GM04503 (cell line): ENCODE measurements at places on chromosomes 5 and 9.

- no peak for DNase-seq
Measured at GRCh38 chr9:95357316-95357715, 39.8 kb upstream of the FANCC start.

DNA sequence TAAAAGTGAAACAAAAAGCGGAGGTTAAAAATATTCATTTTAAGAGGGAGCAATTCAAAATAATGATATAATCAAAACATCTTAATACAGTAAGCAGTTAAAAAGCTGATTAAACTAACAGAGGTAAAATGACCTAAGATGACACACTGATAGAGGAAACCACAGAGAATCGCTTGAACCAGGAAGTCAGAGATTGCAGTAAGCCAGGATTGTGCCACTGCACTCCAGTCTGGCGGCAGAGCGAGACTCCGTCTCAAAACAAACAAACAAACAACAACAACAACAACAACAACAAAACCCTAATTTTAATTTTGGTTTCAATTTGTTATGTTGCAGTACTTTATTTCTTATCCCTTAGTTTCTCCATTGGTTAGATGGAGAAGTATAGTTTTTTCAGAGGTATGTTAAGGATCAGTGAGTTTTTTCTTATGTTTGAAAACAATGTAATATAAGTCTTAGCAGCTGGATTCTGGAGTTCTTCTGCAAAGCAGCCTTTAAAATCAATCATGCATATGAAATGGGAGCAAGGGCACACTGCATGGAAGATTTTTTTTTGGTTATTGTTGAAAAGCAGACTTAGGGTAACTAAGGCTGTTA lies 58.5 kb downstream of the MLANA start:
- DNase-seq = no peak

GRCh38 chr5:152551061-152551460 lies 146.0 kb upstream of the NMUR2 start:
- DNase-seq = no peak

DNA sequence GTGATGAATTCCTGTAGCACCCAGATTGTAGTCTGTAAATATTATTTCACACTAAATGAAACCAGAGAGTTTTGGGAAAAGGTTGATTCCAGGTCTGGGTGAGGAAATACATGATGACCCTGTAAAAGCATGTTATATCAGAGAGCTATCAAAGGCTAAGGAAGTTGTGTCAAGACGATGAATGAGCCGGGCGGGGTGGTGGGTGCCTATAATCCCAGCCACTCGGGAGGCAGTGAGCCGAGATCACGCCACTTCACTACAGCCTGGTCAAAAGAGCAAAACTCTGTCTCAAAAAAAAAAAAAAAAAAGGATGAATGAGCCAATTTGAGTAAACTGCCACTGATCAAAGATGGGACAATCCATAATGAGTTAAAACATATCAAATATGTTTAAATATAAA lies 29.2 kb downstream of the IL6ST start:
- no peak for DNase-seq

- DNase-seq = no peak
Measured at GRCh38 chr5:154477382-154478223, 424 bp downstream of the HAND1 start.

DNA sequence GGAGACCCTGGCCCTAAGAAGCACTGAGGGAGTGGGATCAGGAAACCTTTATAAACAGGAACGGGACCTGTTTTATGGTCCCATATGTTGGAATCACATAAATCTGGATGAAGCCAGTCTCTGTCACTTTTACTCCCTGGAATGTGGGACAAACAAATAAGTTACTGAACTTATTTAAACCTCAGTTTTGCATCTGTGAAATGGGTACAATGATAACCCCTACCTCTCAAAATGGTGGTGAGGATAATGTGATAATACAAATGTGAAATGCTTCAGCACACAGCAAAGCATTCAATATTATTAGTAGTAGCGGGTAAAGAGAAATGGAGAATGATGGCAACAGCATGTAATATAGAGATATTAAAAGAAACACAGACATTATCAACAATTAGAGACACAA lies 298.9 kb downstream of the ZSWIM6 start:
- DNase-seq = no peak

DNA sequence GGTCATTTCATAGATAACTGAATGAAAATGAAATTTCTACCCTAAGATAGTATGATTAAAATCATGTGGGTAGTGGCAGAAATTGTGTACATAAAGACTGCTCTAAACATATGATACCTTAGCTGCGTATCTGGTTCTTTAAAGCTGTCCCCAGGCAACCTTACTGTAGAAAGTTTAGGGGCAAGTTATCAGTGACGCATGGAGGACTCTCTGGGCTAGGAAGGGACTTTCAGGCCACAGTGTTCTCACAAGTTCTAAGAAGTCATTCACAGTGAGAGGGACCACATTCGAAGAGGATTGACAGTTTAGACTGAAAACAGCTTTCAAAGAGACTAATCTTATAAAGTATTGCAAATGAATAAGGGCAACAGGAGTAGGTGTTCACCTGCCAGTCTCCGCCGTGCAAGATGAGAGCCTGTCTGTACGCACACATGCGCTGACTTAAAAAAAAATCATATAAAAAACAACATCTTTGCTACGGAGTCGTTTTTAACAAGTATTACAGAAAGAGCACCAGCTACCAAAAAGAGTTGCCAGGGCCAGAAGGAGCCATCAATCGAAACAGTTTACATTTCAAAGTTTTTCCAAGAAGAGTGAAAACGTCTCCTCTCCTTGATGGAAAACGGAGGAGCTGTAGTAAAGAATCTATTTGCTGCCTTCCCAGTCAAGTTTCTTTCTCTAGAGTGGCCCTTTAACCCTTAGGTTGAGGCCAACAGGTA lies 146.3 kb downstream of the CETN3 start:
- DNase-seq = no peak

GRCh38 chr5:133390416-133391353 lies 221.7 kb downstream of the FSTL4 start:
- DNase-seq = no peak

- peak; percentile 25 for DNase-seq
Measured at GRCh38 chr9:88605512-88606362, 70.8 kb downstream of the NXNL2 start.

DNA sequence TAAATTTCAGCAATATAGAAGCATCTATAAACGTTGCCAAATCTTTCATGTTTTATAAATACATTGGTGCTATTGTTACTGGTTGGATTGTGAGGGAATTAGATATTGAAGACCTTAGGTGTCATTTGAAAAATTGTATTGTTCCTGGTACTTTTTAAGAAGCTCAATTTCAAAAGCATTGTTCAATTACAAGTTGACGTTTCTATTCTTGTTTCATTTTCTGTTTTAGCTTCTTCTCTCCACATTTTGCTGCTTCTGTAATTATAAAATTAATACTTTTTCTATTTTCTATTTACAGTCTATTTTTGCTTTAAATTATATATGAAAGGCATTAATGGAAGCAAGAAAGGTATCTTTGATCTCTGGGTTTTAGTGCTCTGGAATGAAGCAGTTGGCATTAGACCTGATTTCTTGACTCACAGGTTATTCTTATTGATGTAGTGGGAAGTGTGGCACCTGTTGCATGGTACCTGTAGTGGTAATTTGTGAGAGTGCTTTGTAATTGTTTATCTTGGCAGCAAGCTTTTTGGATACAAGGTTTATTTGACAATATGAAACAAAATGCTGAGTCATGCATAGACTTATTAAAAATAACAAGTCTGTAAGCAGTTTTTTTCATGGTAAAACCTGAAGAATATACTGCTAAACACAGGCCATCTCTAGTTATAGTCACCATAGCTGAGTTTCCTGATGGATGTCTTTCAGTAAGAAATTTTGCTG lies 13.2 kb downstream of the MACIR start:
- DNase-seq = no peak

DNA sequence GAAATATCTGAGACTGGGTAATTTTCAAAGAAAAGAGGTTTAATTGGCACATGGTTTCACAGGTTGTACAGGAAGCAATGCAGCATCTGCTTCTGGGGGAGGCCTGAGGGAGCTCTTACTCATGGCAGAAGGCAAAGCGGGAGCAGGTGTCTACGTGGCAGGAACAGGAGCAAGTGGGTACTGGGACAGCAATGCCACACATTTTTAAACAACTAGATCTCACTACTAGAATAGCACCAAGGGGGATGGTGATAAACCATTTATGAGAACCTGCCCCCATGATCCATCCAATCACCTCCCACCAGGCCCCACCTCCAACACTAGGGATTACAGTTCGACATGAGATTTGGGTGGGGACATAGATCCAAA lies 47.6 kb upstream of the HOMER1 start:
- no peak for DNase-seq

GRCh38 chr9:14212697-14213420 lies 101.1 kb downstream of the NFIB start:
- DNase-seq = no peak

- DNase-seq = no peak
Measured at GRCh38 chr5:92909602-92909962, 671.4 kb downstream of the NR2F1-AS1 start.

DNA sequence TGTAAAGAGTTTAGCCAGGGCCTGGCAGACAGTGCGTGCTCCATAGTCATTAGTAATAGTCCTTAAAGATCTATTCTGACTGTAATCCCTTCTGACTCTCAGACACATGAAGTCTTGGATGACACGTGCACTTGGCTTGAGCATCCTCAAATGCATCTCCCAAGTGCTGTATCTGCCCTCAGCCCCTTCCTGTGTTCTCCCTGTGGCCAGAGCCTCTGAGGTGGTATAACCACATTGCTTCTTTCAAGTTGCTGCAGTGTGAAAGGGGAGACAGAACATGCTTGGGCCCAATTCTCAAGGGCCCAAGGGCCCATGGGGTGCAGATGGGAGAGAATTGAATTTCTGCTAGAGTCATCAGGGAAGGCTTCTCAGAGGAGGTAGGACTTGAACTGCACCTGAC lies 30.1 kb upstream of the HAND1 start:
- no peak for DNase-seq

DNA sequence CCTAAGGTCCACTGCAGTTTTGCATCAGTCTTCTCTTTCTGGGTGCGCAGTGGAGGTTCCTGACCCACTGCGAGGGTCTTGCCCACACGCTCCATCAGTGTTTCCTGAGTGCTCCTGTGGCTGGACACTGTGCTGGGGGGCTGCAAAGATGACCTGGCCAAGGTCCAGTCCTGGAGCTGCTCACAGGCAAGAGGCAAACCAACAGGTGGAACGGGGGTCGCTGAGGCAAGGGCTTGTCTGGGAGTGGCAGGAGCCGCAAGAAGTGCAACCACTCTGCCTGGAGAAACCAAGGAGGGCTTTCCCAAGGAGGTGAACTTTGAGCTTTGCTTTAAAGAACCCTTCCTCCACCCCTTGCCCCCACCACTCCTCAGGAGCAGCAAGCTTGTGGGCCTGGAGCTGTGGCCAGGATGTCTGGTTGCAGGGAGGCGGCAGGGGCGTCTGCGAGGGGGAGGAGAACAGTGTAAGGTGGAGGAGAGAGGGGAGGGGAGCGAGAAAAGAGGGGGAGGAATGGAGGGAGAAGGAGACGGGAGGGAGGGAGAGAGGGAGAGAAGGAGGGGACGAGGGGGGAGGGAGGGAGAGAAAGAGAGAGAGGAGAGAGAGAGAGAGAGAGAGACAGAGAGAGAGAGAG lies 444 bp upstream of the CPLX2 start:
- no peak for DNase-seq

- DNase-seq = peak; percentile 7
Measured at GRCh38 chr5:168477060-168477459, 9.2 kb upstream of the RARS1 start.

DNA sequence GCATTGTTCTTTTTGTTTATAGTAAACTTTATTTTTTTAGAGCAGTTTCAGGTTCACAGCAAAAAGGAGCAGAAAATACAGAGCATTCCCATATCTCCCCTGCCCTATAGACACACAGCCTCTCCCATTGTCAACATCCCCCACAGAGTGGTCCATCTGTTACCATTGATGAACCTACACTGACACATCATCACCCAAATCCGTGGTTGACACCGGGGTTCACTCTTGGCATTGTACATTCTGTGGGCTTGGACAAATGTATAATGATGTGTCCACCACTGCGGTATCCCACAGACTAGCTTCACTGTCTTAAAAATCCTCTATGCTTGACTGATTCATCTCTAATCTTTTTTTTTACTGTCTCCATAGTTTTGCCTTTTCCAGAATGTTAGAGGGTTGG lies 120.7 kb upstream of the SPATA31C2 start:
- DNase-seq = no peak

GRCh38 chr9:125538092-125538473 lies 168.9 kb downstream of the MAPKAP1 start:
- DNase-seq = peak; percentile 76

DNA sequence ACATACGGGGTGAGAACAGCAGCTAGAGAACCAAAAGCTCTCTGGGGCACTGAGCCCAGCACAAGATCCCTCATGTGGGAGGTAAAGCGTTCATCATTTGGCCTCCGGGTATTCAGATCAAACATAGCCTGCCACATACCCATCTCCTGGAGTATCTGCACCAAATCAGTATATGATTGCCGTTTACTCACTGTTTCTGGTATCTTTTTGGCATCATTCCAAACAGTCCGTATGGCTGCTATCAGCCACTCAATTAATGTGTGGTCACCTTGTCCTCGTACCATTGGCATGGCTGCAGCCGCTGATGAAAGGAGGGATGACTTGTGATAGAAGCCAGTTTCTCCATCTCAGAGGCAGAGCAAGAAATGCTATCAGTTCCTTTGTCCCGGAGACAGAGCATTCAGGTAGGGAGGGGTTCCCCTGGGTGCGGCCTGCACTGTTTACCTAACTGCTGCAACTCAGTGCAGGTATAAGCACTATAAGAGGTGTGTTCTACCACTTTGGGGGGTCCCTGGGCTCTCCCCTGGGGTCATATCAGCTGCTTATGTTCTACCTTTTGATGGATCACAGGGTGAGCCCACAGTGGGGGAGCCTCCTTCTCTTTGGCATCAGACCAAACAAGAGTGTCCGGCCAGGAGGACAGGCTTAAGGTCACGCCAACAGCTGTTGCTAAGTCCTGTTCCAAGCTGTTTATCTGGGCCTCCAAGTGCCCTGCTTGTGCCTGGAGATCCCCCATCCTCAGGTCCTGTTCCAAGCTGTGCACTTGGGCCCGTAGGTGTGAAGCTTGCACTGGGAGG lies 9.4 kb downstream of the DMAC1 start:
- DNase-seq = no peak

- no peak for DNase-seq
Measured at GRCh38 chr9:16656432-16657169, 213.9 kb downstream of the BNC2 start.

DNA sequence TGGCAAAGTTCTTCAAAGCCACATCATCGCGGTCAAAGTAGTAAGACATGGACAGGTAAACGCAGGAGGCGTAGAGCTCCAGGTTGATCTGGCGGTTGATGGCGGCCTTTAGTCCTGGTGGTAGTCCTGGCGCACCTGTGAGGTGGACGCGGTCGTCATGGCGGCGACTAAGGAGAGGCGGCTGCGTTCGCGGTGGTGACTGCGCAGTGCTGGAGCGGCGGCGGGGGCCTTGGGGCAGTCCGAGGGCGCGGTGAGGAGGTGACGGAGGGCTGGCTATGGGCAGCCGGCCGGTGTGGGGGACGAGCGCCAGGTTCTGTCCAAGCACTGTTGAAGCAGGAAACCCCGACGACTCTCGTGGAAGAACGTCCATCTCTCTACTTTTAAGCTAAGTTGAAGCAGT lies 136.8 kb downstream of the BASP1 start:
- no peak for DNase-seq
